ENCODE measurements at places on chromosomes 1 and 21.

DNA sequence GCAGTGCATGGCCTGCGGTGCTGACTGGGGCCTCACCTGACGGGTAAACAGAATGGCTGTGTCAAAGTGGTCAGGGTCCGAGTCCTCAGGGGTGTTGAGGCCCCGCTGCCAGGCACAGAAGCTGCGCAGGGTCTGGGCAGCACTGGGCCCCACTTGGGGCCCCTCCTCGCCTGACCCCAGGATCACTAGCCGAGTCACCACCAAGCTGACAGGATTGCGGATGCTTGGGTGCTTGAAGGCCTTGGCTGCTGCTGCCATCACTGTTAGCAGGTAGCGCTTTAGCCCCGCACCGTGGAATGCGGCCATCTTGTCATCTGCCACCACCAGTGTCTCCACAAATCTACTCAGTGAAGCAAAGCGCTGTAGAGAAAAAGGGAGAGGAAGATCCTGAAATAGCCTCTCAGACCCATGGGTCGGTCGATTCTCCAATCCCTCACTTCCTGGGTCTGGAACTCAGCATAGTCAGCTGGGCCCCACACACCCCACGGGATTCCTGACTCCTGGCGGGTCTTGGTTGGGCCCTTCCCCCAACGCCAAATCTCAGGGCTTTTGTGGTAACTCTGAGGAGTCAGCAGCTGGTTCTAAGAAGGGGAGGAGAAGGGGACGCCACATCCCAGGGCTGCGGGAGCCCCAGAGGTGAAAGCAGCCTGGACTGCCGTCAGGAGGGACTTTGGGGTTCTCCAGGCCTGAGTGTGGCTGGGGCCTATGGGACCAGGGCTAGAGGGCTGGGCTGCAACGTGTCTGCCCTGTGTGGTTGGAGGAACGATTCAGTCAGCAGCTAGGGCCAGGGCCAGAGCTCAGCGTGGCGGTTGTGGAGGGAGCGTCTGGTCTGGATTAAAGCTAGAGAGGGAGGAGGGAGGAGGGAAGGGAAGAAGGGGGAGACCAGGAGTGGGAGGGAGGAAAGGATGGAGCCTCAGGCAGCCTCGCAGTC, 2.1 kb downstream of the ADAMTS4 start:
- no peak for DNase-seq

DNA sequence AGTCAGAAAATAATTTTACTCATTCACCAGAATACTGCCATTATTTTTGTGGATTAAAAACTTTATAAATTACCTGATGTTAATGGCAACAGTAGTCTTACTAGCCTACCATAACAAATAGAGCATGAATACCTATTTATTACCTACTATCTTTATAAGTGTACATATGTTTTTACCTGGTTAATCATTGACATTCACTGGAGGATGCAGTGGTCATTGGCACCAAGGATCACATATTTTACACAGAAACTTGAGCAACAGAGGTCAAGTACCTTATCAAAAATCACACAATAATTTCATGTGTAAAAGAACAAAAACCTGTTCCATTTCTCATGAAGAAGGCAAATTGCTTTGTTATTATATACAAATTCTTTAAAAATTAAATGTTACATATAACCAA, 1284.9 kb upstream of the NCAM2 start:
- no peak for DNase-seq

- no peak for DNase-seq
Measured at GRCh38 chr1:85421179-85421578, 43.8 kb downstream of the DDAH1 start.

DNA sequence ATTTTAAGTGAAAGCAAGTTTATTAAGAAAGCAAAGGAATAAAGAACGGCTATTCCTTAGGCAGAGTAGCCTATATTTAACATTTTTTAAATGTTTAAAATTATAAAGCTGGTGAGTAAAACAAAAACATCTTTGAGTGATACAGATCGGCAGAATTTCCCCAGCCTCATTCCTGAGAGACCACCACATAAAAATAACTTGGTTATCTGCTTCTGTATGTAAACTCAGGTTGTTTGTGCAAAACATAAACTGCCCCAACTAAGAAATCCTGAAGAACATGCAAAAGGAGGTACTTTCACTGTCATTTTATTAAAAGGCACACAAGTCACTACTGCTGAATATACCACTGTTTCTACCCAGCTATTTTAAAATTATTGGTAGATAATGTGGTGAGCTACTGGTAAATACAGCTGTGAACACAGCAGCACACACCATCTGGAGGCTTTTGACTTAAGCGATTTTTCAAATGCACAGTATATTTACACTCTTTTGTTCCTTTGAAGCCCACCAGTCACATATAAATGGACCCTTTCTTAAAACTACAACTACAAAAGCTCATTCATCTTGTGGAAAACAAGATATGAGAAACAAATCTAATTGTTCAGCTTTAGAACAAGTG, 119.3 kb downstream of the RERE start:
- DNase-seq, result no peak

DNA sequence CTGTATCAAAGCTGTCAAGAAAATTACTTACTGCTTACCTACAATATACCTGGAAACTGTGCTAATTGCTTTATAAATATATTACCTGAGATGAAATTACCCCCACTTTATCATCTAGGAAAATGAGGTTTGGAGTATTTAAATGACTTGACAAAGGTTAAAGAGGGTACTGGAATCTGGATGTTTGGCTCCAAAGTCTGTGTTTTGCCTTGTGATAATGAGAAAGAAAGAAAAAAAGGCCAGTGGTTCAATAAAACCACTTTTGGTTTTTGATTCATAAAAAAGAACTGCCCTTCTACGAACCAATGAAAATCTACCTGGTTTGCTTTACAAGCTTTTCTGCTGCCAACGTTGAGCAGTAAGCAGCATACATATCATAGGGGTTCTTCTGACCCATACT, 61.3 kb upstream of the MUTYH start:
- no peak for DNase-seq

- DNase-seq, result no peak
Measured at GRCh38 chr21:25907573-25908275, 173.0 kb downstream of the GABPA start.

GRCh38 chr1:201653233-201653632, 114.3 kb downstream of the NAV1 start:
- no peak for DNase-seq

DNA sequence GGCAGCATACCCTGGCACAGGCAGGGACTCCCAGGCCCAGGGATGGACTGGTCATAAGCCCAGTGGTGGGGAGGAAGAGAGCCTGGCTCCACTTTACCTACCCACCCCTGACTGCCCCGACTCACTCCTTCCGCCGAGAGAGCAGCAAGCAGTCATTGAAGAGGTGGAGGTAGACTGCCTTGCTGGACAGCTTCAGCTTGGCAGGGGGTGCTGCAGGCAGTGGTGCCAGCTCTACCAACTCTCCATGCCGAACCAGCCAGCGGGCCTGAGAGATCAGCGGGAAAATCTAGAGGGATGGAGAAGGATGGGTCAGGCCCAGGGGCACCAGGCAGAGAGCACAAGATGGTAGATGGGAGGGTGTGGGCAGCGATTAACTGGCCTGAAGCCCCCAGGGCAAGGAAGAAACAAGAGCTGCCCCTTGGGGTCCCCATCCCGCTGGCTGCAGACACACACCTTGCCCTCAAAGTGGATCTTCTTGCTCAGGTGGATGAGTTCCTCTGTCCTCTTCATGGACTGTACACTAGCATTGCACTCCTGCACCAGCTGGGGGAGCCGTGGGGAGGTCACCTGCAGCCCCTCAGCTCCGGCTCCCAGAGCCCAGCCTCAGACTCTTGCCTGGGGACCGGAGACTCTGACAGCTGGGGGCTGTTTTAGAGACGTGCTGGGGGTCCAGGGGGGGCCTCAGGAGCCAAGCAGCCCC, 7.7 kb downstream of the ARHGEF19 start:
- no peak for DNase-seq

DNA sequence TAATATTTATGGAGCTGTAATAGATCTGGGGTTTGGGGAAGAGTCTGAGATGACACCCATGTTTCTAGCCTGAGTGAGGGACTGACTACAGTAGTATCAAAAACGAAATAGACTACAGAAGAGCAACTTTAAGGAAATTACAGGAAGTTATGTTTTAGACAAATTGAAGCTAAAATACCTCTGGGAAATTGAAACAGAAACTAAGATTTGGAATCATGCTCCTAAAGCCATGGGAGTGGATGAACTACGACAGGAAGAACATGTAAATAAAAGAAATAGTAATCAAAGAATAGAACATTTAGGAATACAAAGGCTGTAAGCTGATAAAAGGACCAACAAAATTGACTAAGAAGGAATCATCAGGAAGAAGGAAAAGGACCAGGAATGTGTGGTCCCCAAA, 68.9 kb downstream of the KIAA0319L start:
- no peak for DNase-seq

DNA sequence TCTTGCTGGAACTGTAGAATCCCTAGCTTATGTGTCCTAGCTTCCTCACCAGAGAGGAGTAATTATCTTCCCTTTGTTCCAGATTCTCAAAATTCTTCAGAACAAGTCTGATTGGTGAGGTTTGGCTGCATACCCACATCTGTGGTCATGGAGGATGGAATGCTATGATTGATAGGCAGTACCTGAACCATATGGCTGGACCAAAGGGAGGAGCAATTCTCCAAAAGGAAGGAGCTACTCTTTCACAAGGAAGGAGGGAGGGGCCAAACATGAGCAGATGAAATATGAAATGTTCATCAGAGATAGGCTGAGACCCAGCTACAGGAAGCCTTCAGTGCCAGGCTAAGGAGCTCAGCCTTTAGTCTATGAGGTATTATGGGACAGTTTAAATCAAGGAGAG, 5.0 kb upstream of the RNF19B start:
- DNase-seq, result no peak

- no peak for DNase-seq
Measured at GRCh38 chr1:213491468-213491867, 440.4 kb downstream of the RPS6KC1 start.

DNA sequence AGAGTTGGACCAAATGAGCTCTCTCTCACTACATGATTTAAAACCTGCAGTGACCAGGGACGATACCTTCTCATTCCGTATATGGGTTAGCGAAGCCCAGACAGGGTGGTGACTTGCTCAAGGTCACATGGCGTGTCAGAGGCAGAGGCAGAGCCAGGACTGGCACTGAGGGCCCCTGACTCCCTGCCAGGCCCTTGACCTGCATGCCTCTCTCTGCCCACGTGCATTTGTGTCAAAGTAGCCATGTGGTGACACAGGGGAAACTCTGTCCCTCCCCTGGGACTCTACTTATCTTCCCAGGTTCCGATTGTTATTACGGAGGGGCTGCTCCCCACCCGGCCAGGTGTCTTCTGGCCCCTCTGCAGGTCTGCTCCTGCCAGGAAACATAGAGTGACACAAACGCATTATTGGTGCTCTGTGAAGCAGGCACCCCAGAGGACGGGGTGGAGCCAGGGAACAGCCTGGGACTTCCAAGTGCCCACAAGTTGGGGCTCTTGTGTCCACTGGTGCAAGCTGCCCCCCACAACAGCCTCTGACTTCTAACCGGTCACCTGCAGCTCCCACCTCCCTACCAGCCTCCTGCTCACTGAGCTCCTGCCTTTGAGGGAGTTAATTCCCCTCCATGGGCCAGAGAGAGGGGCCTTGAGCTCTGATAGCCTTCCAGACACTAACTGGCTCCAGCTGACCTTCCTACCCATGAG, 7.3 kb upstream of the TINAGL1 start:
- no peak for DNase-seq

- DNase-seq, result no peak
Measured at GRCh38 chr1:21139601-21140000, 37.1 kb downstream of the EIF4G3 start.

DNA sequence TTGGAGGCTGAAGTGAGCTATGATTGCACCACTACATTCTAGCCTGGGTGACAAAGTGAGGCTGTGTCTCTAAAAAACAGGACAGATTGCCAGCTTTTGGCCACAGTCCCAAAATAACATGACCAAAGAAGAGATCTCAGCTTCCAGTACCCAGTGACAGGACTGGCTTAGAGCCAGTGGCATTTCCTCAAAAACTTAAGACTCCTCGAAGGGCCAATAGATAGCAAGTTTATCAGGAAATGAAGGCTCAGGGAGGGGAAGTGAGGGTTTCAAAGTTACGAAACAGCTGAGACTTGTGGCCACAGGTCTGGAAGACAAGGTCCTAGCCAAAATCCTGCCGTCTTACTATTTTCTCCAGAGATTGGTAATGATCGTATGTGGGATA, 6.3 kb upstream of the TMEM39B start:
- DNase-seq, result no peak

DNA sequence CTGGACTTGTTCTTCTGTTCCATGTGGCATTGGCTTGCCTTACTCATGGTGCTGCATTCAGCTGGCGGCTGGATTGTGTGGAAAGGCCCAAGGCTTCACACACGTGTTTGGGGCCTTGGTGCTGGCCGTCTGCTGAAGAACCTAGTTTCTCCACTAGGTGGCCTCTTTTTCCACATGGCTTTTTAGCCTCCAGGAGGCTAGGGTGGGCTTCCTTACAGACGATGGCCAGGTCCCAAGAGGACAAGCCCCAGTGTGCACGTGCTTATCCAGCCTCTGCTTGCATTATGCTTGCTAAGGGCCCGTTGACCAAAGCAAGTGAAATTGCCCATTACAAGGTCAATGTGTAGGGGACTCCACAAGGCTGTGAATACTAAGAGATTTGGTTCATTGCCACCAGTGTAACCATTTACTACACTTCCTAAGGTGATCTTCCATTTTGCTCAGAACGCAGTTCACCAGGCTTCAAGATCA, 47.5 kb upstream of the FOXO6 start:
- no peak for DNase-seq

DNA sequence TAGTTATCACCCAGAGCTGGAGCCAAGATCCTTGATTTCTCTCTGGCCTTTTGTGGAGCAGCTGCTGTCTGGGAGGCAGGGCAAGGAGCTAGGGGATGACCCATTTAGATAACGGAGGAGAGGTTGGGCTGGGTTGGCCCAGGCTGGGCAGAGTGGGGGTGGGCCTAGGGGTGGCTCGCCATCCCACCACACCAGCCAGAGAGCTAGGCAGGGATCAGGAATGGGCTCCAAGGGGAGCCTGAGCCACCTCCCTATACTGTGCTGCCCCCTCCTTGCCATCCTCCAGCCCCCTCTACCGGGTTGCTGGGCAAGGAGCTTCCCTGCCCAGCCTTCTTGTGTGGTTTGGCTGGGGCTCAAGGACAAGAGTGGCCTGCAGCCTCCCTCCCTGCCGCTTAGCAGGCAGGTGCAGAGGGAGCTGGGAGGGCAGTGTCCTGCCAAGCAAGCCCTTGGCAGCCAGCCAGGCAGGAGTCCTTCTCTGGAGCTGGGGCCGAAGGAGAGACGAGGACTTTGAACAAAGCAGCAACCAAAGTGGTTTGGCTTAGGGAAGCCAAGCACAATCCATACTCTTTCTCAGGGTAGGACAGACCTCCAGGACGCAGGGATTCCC, 4.1 kb downstream of the NUAK2 start:
- no peak for DNase-seq
